GM04504 (cell line): ENCODE measurements at places on chromosomes 5 and 9.

GRCh38 chr5:140556438-140556837 lies 835 bp downstream of the SRA1 start:
- DNase-seq: no peak

- peak; percentile 55 for DNase-seq
These were observed 9.1 kb upstream of the RFK start for GRCh38 chr9:76403352-76403751.

DNA sequence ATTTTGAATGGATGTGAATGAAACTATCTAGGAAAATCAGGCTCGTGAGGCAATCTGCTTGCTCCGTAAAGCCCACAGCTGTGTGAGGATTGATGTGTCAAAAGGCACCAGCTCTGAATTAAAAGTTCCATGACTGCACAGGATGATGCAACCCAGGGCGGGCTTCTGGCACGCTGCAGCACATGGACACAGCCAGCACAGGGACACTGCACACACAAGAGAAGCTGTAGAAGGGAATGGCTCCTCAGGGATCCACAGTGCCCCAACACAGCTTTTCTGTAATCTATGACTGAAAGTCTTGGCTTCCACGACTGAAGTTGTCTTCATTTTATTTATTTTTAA lies 151.0 kb downstream of the GCNT1 start:
- DNase-seq: peak; percentile 65

DNA sequence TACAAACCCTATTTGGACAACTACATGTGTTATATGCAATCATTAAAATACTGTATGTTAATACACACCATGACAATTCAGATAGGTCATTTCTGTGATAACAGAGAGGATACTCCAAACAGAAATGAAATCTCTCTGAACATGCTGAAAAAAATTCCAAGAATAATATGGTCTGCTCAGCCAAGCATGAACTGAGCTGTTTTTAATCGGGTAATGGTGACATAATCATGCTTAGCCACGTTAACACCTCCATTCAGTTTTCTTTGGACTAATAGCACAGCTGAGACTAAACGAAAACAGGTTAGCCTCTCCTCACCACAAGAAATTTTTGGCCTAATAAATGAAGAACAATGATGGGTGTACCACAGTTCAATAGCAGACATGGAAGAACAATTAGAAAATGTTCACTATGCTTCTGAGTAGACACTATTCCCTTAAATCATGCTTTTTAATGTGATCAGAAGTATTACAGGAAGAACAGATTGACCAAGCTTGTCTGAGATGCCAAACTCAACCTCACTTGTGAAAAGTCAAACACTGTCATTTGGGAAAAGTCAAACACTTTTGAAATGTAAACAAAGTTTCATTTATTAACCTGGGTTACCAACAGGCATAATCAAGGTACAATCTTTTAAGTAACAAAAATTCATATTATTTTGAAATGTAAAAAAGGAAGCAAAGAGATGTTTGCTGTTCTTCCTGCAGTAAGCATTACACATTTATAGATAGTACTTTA lies 19.4 kb downstream of the RAB14 start:
- DNase-seq: no peak

DNA sequence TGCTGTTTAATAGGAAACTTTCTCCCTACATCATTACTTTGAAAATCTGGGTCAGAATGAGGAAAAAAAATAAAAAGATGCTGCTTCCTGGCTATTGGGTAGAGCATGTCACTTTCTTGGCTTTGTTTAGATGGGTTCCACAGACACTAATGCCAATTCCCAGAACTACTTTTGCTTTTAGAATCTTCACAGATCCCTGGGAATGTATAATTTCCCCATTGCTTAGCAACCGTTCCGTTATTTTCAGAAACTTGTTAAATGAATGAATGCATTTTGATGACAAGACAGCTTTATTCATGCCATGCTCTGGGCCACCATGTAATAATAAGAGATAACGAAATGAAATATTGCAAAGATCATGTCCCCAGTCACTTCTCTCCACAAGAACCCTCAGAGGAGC lies 126.5 kb upstream of the TRPC7 start:
- no peak for DNase-seq

- DNase-seq: no peak
These were observed 13.9 kb upstream of the BTNL3 start for GRCh38 chr5:180974612-180975315.

DNA sequence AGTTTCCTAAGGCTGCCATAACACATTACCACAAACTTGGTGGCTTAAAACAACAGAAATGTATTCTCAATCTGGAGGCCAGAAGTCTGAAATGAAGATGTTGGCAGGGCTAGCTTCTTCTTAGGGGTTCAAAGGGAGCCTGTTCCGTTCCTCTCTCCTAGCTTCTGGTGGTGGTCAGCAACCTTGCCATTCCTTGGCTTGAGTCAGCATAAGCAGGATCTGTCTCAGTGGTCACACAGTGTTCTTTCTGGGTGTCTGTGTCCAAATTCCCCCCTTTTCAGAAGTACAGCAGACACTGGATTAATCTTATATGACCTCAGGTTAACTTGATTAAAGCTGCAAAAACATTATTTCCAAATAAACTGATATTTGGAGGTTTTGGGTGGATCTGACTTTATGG lies 2.1 kb upstream of the OSMR start:
- DNase-seq: no peak

DNA sequence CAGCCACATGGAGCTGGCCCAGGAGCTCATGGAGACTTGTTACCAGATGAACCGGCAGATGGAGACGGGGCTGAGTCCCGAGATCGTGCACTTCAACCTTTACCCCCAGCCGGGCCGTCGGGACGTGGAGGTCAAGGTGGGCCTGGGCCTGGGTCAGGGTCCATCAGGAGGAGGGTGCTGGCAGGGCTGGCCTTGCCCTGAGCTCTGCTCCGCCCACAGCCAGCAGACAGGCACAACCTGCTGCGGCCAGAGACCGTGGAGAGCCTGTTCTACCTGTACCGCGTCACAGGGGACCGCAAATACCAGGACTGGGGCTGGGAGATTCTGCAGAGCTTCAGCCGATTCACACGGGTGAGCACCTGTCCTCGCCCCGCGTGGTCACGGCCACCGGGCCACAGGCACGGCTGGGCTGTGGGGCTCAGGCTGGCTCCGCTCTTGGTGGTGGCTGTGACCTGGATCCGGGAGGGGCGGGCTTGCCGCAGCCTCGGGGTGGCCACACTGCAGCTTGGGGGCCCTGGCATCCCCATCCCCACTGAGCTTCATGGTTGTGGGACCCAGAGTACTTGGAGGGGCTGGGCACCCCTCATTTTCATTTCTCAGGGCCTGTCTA lies 7.1 kb downstream of the DPP7 start:
- no peak for DNase-seq

GRCh38 chr9:21688108-21689102 lies 114.0 kb upstream of the MTAP start:
- peak; percentile 91 for DNase-seq

GRCh38 chr9:79645110-79645509 lies 73.3 kb downstream of the TLE4 start:
- DNase-seq: no peak

DNA sequence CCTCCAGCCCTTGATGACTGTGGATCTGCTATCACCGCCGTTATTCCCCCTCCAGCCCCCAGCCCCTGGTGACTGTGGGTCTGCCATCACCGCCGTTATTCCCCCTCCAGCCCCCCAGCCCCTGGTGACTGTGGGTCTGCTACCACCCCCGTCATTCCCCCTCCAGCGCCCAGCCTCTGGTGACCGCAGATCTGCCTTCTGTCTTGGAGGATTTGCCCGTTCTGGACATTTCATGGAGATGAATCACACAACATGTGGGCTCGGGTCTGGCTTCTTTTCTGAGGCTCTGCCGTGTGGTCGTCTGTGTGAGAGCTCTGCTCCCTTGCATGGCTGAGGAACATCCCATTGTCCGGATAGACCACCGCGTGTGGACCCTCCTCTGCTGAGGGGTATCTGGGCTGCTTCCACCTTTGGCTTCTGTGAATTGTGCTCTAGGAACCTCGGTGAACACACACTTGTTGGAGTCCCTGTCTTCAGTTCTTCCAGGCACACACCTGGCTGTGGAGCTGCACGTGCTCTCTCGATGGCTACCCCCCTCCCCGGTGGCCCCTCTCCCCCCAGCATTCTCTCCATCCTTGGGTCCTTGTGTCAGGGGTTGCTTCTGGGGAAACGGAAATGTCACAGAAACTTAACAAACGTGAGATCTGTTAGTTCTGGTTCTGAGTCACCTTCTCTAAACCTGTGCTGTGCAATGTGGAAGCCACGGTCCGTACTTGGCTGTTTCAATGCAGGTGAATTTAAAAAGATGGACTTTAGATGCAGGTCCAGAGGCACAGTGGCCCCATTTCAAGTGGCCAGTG lies 105.3 kb upstream of the COL5A1 start:
- DNase-seq: no peak
